ENCODE measurements at places on chromosomes 16 and 17.
A peak's percentile ranks its signal among the peaks of the same experiment; 100 is the strongest.

GRCh38 chr17:77316651-77317050, 175.9 kb downstream of the SEC14L1 start:
- H3K4me1 ChIP-seq = peaks cover 50% of the 10 kb centered on the region
- no peak overlapping the region for H3K4me3 ChIP-seq
- no peaks in the 10 kb centered on the region for H3K27me3 ChIP-seq
- H3K27ac ChIP-seq = peak overlapping the region; percentile 81
- H3K36me3 ChIP-seq = no peaks in the 10 kb centered on the region

GRCh38 chr16:51439271-51439670, 288.2 kb upstream of the SALL1 start:
- no peak overlapping the region for H3K27ac ChIP-seq
- no peak overlapping the region for H3K4me3 ChIP-seq

GRCh38 chr16:56450275-56450985, 702 bp downstream of the NUDT21 start:
- H3K36me3 ChIP-seq = peaks cover 37% of the 10 kb centered on the region
- peak overlapping the region; percentile 50 for H3K27ac ChIP-seq
- peaks cover 28% of the 10 kb centered on the region for H3K4me1 ChIP-seq
- no peaks in the 10 kb centered on the region for H3K27me3 ChIP-seq

GRCh38 chr17:34424814-34425491, 61.9 kb upstream of the CCL1 start:
- H3K4me3 ChIP-seq = no peak overlapping the region
- no peaks in the 10 kb centered on the region for H3K36me3 ChIP-seq
- DNase-seq = no peak

- H3K36me3 ChIP-seq = no peaks in the 10 kb centered on the region
- H3K4me1 ChIP-seq = no peaks in the 10 kb centered on the region
- H3K4me3 ChIP-seq = no peak overlapping the region
- H3K27me3 ChIP-seq = no peaks in the 10 kb centered on the region
- no peak overlapping the region for H3K27ac ChIP-seq
Measured at GRCh38 chr17:14048169-14048568, 21.1 kb upstream of the COX10 start.
